Muscle of leg (tissue), 16 donors: ENCODE measurements at places on chromosomes 6 and 20.

- H3K4me3 ChIP-seq = peak overlapping the region; percentile 94
- H3K4me1 ChIP-seq = no peaks in the 10 kb centered on the region
- no peak for DNase-seq
- peak overlapping the region; percentile 92 for H3K27ac ChIP-seq
Measured at GRCh38 chr6:87407561-87407900, 241 bp upstream of the CFAP206 start.

- no peak within 1 kb of the TSS for H3K4me3 ChIP-seq
- no peak within 1 kb of the TSS for H3K27ac ChIP-seq
- H3K27me3 ChIP-seq = peaks cover 56% of the 10 kb centered on the region
- no peaks in the 10 kb centered on the region for H3K36me3 ChIP-seq
- DNase-seq = no peak
Measured at GRCh38 chr20:5316188-5317158, at the start of gene PROKR2. TSS of gene PROKR2 (minus strand) at chr20:5316954. CDS start at chr20:5314369, 2,585 bp downstream.

- DNase-seq = no peak
- H3K4me3 ChIP-seq = no peak overlapping the region
- no peak overlapping the region for H3K27ac ChIP-seq
- peaks cover 4% of the 10 kb centered on the region for H3K27me3 ChIP-seq
- H3K4me1 ChIP-seq = peaks cover 5% of the 10 kb centered on the region
- no peaks in the 10 kb centered on the region for H3K36me3 ChIP-seq
Measured at GRCh38 chr20:32894026-32894483, 35.3 kb downstream of the EFCAB8 start.

GRCh38 chr6:33692760-33693158, 18.7 kb downstream of the UQCC2 start:
- DNase-seq = peak; percentile 51
- H3K4me1 ChIP-seq = peaks cover 76% of the 10 kb centered on the region
- H3K36me3 ChIP-seq = peaks cover 59% of the 10 kb centered on the region
- no peaks in the 10 kb centered on the region for H3K27me3 ChIP-seq
- H3K4me3 ChIP-seq = no peak overlapping the region
